ENCODE measurements at places on chromosomes 7 and 10.

DNA sequence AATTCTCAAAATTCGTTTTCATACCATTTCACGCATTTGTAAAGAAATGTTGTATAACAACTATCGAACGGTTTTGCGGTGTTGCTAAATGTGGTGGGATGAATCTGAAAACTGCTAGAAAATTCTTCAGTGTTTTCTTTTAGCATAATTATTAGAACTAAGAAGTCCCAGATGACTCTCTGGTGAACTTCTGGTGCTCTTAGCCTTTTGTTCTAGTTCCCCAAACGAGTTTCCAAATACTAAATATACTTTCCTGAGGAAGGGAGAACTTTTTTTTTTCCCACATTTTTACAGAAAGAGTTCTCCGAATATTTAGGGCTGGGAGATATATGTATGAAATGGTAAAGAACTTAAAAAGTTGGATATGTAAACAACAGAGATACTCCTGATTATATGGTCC, 82.5 kb downstream of the ICA1 start:
- no peak for DNase-seq
- H3K4me3 ChIP-seq, result no peak overlapping the region
- no peaks in the 10 kb centered on the region for H3K36me3 ChIP-seq

GRCh38 chr7:73706126-73707044, 13.1 kb downstream of the STX1A start:
- peaks cover 47% of the 10 kb centered on the region for H3K36me3 ChIP-seq
- no peak overlapping the region for H3K4me3 ChIP-seq
- H3K4me1 ChIP-seq, result peaks cover 31% of the 10 kb centered on the region
- no peaks in the 10 kb centered on the region for H3K27me3 ChIP-seq
- DNase-seq, result no peak

DNA sequence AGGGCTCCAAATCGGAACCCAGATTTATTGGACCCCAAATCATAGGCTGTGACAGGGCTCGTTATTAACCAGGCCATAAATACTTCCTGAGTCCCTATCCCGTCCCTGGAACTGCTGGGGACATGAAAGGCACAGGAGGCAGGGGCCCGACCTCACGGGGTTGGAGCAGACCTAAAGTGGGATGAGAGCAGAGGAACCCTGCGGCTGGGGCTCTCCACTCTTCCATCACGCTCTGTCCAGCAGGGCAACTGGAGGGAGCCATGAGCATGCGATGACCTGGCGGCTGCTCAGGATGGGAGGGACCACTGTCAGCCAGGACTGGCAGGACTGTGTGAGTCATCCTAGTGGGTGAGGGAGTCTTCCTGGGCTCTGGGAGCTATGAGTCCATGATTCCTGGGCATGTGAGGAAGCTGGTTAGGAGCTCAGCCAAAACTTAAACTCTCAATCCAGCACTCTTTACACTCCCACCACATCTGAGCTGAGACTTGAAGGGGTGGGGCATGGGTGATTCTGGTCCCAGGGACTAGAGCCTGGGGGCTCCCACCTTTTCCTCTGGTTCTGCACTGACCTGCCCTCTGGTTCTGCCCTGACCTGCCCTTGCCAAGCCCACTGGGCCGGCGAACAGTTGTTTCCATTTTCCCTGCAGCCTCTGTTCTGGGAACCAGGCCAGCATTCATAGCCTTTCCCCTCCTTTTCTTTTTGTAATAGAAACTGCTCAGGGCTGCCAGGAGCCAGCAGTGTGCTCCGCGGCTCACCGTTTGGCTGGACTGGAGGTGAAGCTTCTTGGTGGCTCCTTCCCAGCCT, 47.1 kb downstream of the SYPL1 start:
- no peaks in the 10 kb centered on the region for H3K27me3 ChIP-seq
- DNase-seq, result peak; percentile 58
- H3K36me3 ChIP-seq, result no peaks in the 10 kb centered on the region
- H3K4me1 ChIP-seq, result peaks cover 18% of the 10 kb centered on the region

- no peak for DNase-seq
- H3K4me3 ChIP-seq, result no peak overlapping the region
- H3K4me1 ChIP-seq, result no peaks in the 10 kb centered on the region
Observed at GRCh38 chr7:91465595-91466061, 201.4 kb downstream of the FZD1 start.

DNA sequence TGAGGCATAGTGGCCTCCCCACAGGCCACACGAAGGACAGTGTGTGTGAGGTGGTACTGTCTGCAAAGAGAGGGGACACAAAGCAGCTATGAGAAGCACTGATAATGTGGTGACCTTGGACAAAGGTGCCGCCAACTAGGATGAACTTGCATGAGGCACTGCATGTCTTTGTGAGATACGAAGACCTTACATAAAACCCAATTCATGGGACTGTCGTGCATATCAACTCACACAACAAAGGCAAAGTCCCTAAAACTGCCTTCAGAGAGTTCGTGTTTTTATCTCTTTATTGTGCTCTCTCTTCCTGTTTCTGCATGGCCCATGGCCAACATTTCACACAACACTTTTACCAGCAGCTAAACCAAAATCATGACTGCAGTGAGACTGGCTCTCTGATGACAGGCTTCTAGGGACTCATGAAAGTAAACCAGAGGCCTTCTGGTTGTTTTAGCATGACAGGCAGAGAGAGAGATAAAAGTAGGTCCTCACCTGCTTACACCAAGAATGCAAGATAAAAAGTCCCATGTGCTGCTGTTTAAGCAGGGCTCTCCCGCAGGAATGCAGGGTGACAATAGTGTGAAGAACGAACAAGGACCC, 347.8 kb downstream of the ELMO1 start:
- no peak for DNase-seq
- H3K27ac ChIP-seq, result no peak overlapping the region
- H3K27me3 ChIP-seq, result no peaks in the 10 kb centered on the region
- no peak overlapping the region for H3K4me3 ChIP-seq

DNA sequence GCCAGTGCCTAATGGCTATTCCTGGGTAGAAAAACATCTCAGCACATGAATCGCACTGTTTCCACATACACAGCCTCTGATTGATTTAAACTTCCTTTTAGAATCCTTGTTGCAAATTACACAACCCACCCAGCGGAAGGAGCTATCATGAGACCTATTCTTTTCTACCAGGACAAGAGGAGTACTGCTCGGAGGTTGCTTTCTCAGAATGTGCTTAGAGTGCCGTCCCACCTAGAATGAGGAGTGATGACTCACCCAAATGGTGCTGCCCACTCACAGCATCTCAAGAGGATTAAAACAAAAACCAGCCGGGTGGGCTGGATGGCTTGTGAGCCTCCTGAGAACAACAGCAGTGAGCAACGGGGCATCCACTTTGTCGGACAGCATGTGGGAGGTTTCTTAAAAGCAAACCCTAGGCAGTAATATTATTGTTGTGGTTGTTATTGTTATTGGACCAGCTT, 128.9 kb downstream of the DGKI start:
- no peak for DNase-seq
- H3K27me3 ChIP-seq, result no peaks in the 10 kb centered on the region
- no peaks in the 10 kb centered on the region for H3K4me1 ChIP-seq
- no peak overlapping the region for H3K27ac ChIP-seq
- H3K4me3 ChIP-seq, result no peak overlapping the region
- H3K36me3 ChIP-seq, result no peaks in the 10 kb centered on the region

DNA sequence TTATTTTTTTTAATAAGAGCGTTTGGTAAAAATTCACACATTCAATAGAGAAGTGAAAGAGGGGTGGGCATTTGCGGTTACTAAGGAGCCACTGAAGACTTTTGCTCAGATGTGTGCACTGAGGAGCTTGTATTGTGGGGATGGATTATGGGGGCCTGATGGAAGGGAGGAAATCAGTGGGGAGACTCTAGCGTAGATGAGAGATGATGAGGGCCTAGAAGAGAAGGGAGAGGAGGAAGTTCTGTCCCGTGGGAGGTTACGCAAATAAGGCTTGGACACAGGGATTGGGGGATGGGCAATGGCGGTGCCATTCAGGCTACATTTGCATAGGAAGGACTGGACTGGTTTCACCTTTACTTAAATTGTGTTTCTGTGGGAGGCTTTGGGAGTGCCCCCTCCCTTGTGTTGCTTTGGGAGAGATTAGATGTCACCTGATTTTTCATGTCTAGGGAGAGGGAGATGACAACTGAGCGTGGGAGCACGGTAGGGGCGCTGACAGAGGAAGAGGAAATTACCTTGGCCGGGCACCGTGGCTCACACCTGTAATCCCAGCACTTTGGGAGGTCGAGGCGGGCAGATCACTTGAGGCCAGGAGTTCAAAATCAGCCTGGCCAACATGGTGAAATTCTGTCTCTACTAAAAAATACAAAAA, 2.2 kb upstream of the HIP1 start:
- H3K27me3 ChIP-seq, result peaks cover 44% of the 10 kb centered on the region
- H3K4me3 ChIP-seq, result no peak overlapping the region
- no peak overlapping the region for H3K27ac ChIP-seq
- H3K4me1 ChIP-seq, result peaks cover 10% of the 10 kb centered on the region

GRCh38 chr10:14146025-14146424, 184.7 kb downstream of the FRMD4A start:
- no peaks in the 10 kb centered on the region for H3K36me3 ChIP-seq
- DNase-seq, result no peak
- H3K4me3 ChIP-seq, result no peak overlapping the region
- no peaks in the 10 kb centered on the region for H3K27me3 ChIP-seq
- H3K27ac ChIP-seq, result no peak overlapping the region

DNA sequence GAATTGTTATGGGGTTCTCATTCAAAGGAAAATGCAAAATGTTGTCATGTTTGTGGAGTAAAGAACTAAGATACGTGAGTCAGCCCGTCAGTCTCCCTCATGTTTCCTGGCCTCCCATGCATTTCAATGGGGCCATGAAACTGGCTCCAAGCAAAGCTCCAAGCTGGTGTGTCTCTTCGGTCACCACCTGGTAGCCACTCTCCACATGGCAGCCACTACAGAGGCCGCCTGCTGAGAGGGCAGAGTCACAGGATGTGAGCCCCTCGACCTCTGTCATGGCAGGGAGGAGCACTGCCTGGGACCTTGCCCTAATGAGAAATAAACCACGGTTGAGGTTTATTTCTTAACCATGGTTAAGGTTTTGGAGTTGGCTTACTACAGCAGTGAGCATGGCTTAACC, 62.6 kb downstream of the AOC1 start:
- no peak overlapping the region for H3K27ac ChIP-seq
- H3K27me3 ChIP-seq, result peaks cover 28% of the 10 kb centered on the region
- no peak overlapping the region for H3K4me3 ChIP-seq
- no peak for DNase-seq

GRCh38 chr7:32670110-32671025, 175.1 kb downstream of the AVL9 start:
- no peaks in the 10 kb centered on the region for H3K27me3 ChIP-seq
- H3K4me1 ChIP-seq, result no peaks in the 10 kb centered on the region
- H3K27ac ChIP-seq, result peak overlapping the region; percentile 80
- H3K36me3 ChIP-seq, result peaks cover 2% of the 10 kb centered on the region
- H3K4me3 ChIP-seq, result no peak overlapping the region

DNA sequence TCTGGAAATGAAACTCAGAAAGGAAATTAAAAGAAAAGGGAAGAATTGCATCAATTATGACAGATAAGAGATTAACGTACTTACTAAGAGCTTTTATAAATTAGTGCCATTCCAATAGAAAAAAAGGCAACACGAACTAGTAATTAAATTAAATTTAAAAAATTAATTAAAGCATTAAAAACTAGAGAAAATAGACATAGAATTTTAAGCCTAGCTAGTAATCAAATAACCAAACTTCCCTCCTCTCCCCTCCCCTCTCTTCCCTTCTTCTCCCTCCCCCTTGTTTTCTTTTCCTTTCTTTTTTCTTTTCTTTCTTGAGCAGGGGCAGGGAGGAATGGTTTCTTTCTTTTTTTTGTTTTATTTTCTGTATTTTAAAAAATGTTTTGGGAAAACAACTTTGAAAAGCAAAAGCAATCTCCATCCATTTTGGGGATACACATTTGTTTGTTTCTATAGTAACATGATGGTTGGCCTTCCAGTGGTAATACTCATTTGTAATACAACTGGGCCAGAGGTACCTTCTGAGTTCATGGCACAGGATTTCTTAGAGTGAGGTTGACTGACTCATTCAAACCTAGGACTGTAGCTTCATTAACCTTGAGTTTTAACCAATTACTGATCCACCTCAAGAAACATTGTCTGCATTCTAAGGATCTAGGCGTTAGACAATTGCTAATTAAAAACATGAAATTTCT, 132.6 kb downstream of the ST7 start:
- no peak overlapping the region for H3K27ac ChIP-seq
- no peaks in the 10 kb centered on the region for H3K27me3 ChIP-seq
- H3K4me1 ChIP-seq, result peaks cover 13% of the 10 kb centered on the region
- H3K36me3 ChIP-seq, result no peaks in the 10 kb centered on the region
- H3K4me3 ChIP-seq, result no peak overlapping the region
- DNase-seq, result no peak

DNA sequence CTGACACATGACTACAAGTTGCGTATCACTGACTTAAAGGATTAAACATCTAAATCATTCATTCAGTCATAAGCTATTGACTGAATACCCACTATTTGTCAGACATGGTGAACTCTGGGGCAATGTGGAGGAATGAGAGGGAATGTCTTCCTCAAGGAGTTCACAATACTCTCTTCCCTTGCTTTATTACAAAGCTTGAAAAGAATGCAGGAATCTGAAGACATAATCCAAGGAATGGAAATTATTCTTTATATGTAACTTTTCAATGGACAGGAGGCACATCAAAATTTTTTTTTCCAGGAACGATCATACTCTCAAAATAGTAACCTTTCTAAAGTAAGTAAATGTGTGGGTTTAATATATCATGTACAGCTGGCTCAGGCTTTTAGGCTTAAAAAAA, 111.9 kb downstream of the ATXN7L1 start:
- H3K4me3 ChIP-seq, result no peak overlapping the region
- H3K27ac ChIP-seq, result no peak overlapping the region
- peaks cover 10% of the 10 kb centered on the region for H3K36me3 ChIP-seq
- no peaks in the 10 kb centered on the region for H3K4me1 ChIP-seq
- no peaks in the 10 kb centered on the region for H3K27me3 ChIP-seq

GRCh38 chr7:96196676-96197075, 125.2 kb downstream of the SLC25A13 start:
- no peaks in the 10 kb centered on the region for H3K4me1 ChIP-seq
- DNase-seq, result no peak
- H3K4me3 ChIP-seq, result no peak overlapping the region
- no peaks in the 10 kb centered on the region for H3K27me3 ChIP-seq

- no peak for DNase-seq
- no peaks in the 10 kb centered on the region for H3K27me3 ChIP-seq
- no peak overlapping the region for H3K27ac ChIP-seq
- no peak overlapping the region for H3K4me3 ChIP-seq
- peaks cover 27% of the 10 kb centered on the region for H3K4me1 ChIP-seq
Observed at GRCh38 chr10:32976338-32976737, 18.3 kb upstream of the ITGB1 start.

- no peak overlapping the region for H3K27ac ChIP-seq
- DNase-seq, result no peak
- no peaks in the 10 kb centered on the region for H3K4me1 ChIP-seq
- peaks cover 3% of the 10 kb centered on the region for H3K27me3 ChIP-seq
Observed at GRCh38 chr7:46173476-46174195, 252.6 kb upstream of the IGFBP3 start.

GRCh38 chr7:45977256-45977780, 56.2 kb upstream of the IGFBP3 start:
- H3K27ac ChIP-seq, result no peak overlapping the region
- H3K36me3 ChIP-seq, result no peaks in the 10 kb centered on the region
- no peak overlapping the region for H3K4me3 ChIP-seq

- H3K36me3 ChIP-seq, result no peaks in the 10 kb centered on the region
- no peak overlapping the region for H3K27ac ChIP-seq
- H3K27me3 ChIP-seq, result no peaks in the 10 kb centered on the region
- H3K4me1 ChIP-seq, result no peaks in the 10 kb centered on the region
Observed at GRCh38 chr7:52463341-52463740, 572.1 kb upstream of the POM121L12 start.

All from large intestine (tissue), 12 donors.